Left lobe of liver (tissue), 2 donors: ENCODE measurements at places on chromosomes 1 and 21.

DNA sequence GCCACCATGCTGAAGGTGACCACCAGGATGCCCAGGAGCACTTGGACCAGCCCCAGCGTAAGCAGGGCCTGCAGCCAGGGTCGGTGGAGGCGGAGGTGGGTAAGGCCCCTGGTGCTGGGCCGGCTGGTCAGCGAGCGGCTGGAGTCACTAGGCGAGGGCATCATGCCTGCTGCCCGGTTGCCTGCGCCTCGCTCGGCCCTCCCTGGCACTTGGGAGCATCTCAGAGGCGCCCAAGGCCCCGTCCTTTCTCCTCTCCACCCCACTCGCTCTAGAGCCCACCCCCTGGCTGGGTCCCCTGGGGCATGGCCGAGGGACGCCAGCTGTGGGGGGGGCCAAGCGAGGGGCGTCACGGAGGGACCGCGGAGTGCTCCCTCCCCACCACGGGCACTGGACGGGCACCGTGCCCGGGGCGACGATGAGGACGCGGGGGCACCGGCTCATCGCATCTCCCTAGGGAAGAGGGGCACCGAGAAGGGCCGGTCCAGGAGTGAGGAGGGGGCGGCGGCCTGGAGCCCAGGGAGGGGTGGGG is 505 bp downstream of the ENTREP3 start:
- no peak for DNase-seq

DNA sequence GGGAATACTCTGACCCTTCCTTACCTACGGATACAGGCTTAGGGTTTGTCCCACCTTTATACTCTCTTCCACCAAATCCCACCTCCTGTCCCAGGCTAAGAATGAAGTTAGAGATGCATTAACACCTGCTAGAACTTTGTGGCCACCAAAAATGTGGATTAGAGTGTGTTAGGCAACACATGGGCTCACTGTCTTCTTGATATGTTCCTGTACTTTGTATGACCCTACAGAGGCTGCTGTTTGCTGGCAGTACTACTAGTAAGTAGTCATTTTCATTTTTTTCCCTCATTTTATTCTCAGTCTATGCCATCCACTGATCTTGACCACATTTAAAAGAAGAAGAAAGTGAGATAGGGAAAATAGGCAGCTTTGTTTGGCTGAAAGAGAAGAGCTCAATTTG is 21.0 kb upstream of the TMEM39B start:
- no peak for DNase-seq

GRCh38 chr1:217275655-217276398 is 355.1 kb downstream of the GPATCH2 start:
- DNase-seq, result no peak

- no peak for DNase-seq
Measured at GRCh38 chr1:88890791-88891317, 513 bp downstream of the GTF2B start.

- no peak for DNase-seq
Measured at GRCh38 chr21:35597750-35598339, 462.5 kb downstream of the SETD4 start.

DNA sequence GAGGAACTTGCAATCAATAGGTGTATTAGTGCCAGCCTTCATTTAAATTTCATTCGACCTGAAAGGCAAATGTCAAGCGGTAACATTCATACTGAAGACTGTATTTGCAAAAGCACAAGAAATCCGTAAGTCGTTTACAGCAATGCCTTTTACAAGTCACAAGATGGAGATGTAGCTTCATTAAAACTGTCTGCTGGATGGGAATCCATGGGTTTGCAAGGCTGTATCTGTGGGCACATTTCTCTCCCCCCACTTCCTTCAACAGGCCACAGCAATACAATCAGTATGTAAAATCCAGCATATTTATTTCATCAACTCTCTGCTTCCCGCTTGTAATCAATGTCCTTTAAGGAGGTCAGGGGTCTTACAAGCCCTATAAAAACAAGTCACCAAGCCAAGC is 147.1 kb downstream of the SLC45A1 start:
- DNase-seq, result no peak

DNA sequence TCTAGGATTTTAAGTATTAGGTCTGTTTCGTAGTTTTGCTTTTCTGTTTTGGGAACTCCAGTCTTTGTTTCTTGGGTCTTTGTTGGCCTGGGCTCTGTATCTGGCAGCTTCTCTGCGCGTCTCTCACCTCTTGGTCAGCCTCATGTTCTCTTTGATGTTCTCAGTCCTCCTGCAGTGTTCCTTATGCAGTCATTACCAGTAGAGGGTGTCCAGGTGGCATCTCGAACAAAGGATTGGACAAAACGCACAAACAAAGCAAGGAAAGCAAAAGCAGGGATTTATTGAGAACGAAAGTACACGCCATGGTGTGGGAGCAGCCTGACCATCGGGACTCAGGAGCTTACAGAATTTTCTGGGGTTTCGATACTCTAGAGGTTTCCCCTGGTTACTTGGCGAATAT is 133.7 kb upstream of the COL6A1 start:
- DNase-seq, result peak; percentile 12

DNA sequence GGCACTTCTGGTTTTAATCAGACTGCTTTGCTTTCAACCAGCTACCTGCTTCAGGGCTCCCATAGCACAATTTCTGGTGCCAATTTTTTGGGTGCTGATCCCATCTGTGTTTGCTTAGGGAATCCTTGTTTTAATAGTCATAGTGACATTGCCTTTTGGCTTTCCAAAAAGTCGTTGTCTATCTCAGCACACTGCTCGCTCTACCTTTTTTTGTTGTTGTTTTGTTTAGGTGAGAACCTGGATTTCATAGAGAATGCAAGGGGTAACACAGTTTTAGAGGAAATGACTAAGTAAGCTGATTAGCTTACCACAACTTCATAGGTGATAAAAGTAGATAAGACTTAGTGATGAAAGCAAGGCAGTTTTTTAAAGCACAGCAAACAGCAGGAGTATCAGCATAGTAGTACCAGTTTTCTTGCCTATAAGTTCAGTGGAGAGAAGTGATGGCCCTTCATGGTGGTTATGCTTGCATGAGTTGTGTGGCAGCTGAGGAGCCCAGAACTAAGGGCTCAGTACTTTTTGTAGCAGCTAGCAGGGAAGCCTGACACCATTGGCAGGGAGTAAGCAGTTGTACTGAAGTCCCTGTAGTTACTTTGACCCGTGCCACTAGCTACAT is 31.3 kb downstream of the NEK7 start:
- DNase-seq, result no peak

GRCh38 chr21:46022551-46023525 is 41.3 kb downstream of the COL6A1 start:
- DNase-seq, result no peak

DNA sequence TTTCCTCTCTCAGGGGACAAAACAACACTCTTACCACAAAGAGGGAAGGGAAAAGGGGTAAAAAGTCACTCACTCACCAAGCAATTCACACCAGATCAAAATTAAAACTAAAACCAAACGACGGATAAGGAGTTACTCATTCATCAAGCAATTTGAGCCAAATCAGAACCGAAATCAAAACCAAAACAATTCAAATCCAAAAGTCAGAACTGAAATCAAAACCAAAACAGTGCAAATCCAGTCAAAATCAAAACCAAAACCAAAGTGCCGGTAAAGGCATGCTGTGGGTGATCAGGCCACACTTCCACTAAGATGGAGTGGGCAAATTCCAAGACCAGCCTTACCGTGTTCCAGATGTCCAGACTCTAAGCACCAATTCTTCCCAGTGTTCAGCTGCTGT is 717.9 kb downstream of the AMY1C start:
- DNase-seq, result no peak

- DNase-seq, result no peak
Measured at GRCh38 chr1:3275471-3276340, 178.8 kb upstream of the ARHGEF16 start.

- DNase-seq, result no peak
Measured at GRCh38 chr1:109309347-109309746, 2.5 kb upstream of the MYBPHL start.

DNA sequence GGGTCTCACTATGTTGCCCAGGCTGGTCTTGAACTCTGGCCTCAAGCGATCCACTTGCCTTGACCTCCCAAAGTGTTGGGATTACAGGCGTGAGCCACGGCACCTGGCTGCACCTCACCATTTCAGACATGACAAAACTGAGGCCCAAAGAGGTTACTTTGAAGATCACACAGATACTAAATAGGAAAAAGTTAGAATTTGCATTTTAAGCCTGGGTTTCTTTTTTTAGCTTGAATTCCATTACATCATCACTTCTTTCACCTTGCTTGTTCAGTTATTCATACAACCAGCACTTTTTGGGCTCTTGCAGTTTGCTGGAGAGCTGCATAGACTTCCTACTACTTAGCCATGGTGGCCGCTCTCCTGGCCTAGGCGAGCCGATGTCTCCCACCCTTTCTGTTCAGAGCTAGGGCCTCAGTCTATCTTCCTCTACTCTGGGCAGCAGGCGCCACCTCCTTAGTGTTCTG is 16.3 kb upstream of the CD2 start:
- no peak for DNase-seq

GRCh38 chr1:167003711-167004110 is 14.6 kb downstream of the MAEL start:
- no peak for DNase-seq

DNA sequence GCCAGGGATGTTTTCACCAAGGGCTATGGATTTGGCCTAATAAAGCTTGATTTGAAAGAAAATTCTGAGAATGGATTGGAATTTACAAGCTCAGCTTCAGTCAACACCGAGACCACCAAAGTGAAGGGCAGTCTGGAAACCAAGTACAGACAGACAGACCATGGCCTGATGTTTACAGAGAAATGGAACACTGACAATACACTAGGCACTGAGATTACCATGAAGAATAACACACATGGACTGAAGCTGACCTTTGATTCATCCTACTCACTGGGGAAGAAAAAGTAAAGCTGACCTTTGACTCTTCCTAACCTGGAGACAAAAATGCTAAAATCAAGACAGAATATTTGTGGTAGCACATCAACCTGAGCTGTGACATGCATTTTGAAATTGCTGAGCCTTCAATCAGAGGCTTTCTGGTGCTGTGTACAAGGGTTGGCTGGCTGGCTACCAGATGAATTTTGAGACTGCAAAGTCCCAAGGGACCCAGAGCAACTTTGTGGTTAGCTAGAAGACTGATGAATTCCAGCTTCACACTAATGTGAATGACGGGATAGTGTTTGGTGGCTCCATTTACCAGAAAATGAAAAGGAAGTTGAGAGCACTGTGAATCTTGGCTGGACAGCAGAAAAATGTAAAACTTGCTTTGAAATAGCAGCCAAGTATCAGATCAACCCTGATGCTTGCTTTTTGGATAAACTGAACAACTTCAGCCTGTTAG is 190.4 kb upstream of the KCTD3 start:
- no peak for DNase-seq

DNA sequence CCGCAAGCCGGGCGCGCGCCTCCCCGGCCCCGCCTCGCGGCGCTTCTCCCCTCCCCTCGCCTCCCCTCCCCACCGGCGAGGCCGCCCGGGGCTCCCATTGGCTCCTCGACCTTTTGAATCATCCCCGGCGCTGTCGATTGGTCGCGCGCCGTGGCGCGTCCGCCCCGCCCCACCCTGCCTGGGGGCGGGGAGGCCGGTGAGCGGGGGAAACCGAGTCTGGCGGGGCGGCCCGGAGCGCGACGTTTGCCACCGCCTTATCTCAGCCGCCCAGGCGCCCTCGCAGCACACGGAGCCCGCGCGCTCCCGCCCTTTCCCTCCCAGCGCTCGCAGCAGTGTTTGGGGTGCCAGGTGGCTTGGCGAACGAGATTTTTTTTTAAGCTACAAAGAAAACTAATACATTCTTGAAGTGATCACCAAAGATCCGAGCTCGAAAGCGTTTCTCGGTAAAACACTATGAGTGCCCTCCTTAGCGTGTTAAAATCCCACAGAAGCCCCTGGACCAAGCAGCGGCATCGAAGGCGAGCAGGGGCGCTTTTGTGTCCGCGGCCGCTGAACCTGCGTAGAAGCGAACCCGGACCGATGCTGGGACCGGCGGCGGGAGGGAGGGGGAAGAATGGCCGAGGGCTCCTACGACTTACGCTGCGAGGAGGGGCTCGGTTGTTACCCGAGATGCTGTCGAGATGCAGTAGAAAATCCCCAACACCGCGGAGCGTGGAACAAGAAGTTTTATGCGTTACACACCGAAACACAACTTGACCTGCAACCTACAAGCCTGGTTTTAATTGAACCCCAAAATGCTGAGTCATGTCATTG is 436 bp upstream of the LBR start:
- peak; percentile 97 for DNase-seq

DNA sequence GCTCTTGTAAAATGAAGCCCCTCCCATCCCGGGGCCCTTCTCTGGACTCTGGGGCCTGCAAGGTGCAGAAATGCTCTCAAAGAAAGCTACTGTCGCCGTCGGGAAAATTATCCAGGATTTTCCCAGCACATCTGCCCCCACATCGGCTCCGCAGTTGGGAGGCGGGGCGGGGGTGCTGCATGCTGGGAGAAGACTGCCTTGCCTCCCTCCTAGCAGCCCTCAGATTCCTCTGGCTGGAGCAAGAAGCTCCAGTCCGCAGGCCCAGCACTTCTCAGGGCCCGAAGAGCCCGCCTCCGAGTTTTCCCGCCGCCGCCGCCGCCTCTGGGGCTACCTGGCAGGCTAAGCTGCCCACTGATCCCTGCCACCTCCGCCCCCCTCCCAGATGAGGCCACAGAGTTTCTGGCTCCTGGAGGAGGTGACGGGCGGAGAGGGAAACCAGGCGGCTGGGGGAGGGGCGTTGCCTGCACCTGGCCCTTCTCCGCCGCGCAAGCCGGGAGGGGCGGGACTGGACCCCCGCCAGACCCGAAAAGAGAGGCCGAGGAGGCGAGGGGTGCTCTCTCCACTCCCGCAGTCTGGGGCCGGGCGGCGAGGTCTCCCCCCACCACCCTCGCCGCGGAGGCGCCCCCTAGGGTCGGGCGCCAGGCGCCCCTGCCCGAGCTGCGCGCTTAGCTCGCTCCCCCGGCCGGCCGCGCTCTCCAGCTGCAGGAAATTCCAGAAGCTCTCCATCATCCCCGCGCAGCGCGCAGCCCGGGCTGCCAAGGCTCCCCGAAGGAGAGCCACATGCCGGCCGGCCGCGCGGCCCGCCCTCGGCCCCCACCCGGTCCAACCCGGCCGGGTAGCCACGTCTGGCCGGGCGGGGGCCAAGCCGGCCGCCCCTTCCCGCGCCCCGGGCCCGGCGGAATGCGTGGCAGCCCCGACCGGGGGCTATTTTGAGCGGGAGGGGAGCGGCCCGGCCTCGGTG is 28.8 kb downstream of the AHDC1 start:
- no peak for DNase-seq

DNA sequence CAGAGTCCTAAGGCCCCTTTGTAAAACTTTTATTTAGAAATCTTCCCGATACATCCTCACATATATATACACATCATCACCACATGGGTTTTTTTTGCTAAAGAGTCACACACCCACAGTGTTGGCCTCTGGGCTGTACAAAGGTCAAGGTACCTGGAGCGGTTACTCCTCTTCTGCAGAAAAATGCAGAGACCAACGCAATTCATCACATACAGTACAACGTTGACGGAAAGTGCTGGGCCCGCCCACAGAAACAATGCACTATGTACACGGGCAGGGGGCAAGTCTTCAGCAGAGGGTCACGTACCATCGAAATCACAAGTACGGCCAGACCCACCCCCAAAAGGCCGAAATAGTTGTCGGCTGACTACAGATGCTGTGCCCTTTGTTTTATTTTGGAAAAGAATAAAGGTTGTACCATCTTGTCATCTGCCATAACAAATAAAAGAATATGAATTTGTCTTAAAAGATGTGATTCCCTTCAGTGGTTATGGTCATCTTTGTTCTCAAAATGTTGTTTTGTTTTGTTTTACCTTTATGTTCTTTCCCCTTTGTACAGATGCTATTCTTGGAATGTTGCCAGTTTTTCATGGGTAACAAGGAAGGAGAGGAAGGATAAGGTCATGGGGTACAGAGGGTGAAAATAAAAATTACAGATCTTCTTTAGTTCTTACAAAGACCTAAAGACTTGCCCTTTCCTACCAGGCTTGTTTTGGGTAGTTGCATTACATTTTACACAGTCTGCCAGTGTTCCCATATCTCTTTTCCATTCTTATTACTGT is 15.6 kb downstream of the TAL1 start:
- no peak for DNase-seq
